IMR-90 (cell line): ENCODE measurements at places on chromosomes 3 and 15. TPM values are rescaled to one million over a fixed set of nuclear protein-coding genes. Genes with fewer than 3 reads are reported as not detected.
A peak's percentile ranks its signal among the peaks of the same experiment; 100 is the strongest.

The AADACL2 gene
- polyA plus RNA-seq, result not detected in 2 replicates

The SPATA12 gene
- not detected in 2 replicates for polyA plus RNA-seq

The CAND2 gene
- 4.9 and 5.7 TPM in 2 replicates for polyA plus RNA-seq

The POLQ gene
- 1.7 and 1.8 TPM in 2 replicates for polyA plus RNA-seq

The TRAT1 gene
- polyA plus RNA-seq, result not detected in 2 replicates

The PRSS50 gene
- not detected in 2 replicates for polyA plus RNA-seq

The ZNF620 gene
- polyA plus RNA-seq, result 0.22 and 0.48 TPM in 2 replicates

The OR5H14 gene
- polyA plus RNA-seq, result not detected in 2 replicates

The CERS3 gene
- not detected in 2 replicates for polyA plus RNA-seq

The KLHDC8B gene
- polyA plus RNA-seq, result 16.3 and 17.4 TPM in 2 replicates

The SCAMP5 gene
- 1.6 and 1.7 TPM in 2 replicates for polyA plus RNA-seq

The XCR1 gene
- polyA plus RNA-seq, result not detected in 2 replicates

The GOLGA8G gene
- not detected in 2 replicates for polyA plus RNA-seq

The HGD gene
- 0.14 and 0.19 TPM in 2 replicates for polyA plus RNA-seq

GRCh38 chr3:115836944-115837343 lies 213.6 kb downstream of the GAP43 start:
- no peak overlapping the region for H3K4me3 ChIP-seq
- no peaks in the 10 kb centered on the region for H3K27me3 ChIP-seq
- no peaks in the 10 kb centered on the region for H3K36me3 ChIP-seq
- peak; percentile 34 for DNase-seq

GRCh38 chr3:182644013-182644412 lies 149.3 kb upstream of the ATP11B start:
- no peaks in the 10 kb centered on the region for H3K27me3 ChIP-seq
- DNase-seq, result no peak
- H3K27ac ChIP-seq, result no peak overlapping the region
- no peaks in the 10 kb centered on the region for H3K36me3 ChIP-seq

- H3K36me3 ChIP-seq, result peaks cover 14% of the 10 kb centered on the region
- H3K27me3 ChIP-seq, result no peaks in the 10 kb centered on the region
- H3K4me3 ChIP-seq, result no peak overlapping the region
- peaks cover 5% of the 10 kb centered on the region for H3K4me1 ChIP-seq
- peak; percentile 71 for DNase-seq
Measured at GRCh38 chr15:90982135-90982534, 12.2 kb downstream of the PRC1 start.

DNA sequence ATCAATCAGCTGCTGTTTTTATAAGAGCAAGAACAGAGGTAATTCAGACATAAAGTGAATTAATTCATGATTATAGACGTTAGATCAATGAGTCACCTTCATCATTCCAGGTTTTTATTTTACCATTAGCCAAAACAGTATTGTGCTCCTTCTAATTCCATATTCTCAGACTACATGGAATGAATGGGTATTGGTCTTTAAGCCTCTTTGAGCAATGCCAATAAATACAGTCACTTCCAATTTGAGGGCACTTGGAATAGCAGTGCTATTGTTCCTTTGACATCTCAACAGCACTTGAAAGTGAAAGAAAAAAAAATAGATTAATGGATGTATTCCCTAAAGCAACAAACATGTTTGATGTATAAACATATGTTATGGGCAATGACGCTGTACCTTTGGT lies 830.9 kb upstream of the CFAP20DC start:
- H3K4me3 ChIP-seq, result no peak overlapping the region
- H3K4me1 ChIP-seq, result no peaks in the 10 kb centered on the region
- peaks cover 6% of the 10 kb centered on the region for H3K27me3 ChIP-seq
- H3K36me3 ChIP-seq, result no peaks in the 10 kb centered on the region
- no peak overlapping the region for H3K27ac ChIP-seq

- no peaks in the 10 kb centered on the region for H3K27me3 ChIP-seq
- H3K4me3 ChIP-seq, result no peak overlapping the region
- no peak overlapping the region for H3K27ac ChIP-seq
- no peaks in the 10 kb centered on the region for H3K36me3 ChIP-seq
- no peak for DNase-seq
Measured at GRCh38 chr15:100728371-100729201, 126.2 kb downstream of the ASB7 start.

GRCh38 chr15:51724673-51725072 lies 12.8 kb downstream of the LYSMD2 start:
- H3K4me3 ChIP-seq, result no peak overlapping the region
- peaks cover 14% of the 10 kb centered on the region for H3K4me1 ChIP-seq
- H3K36me3 ChIP-seq, result no peaks in the 10 kb centered on the region
- H3K27me3 ChIP-seq, result no peaks in the 10 kb centered on the region
- H3K27ac ChIP-seq, result no peak overlapping the region
- DNase-seq, result no peak

DNA sequence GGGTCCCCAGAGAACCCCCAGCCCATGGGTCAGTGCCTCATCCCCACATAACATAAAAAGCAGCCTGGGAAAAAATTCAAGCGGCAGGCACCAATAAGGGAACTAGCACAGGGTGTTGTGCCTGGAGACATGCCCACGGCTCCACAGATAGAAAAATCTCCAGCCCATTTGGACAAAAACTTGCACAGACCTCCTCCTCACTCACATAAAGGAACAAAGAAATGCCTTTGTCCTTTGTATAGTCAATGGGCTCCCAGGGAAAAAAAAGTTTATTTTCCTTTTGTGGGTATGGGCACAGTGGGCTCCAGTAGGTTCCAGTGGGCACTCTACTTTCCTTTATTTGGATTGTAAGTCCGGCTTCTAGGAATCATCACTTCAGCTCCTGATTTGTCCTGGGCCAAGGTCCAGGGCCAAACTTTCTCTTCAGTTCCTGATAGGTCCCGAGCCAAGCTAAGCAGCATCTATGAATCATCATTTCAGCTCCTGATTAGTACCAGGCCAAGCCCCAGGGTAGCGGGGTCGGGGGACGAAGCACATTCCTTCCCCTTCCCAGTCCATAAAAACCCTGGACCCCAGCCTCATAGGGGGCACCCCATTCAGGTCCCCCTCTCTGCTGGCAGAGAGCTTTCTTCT lies 1.6 kb upstream of the DNAH12 start:
- no peak for DNase-seq
- H3K27ac ChIP-seq, result no peak overlapping the region
- no peaks in the 10 kb centered on the region; the same call in 1 of the 2 replicates for H3K27me3 ChIP-seq
- no peak overlapping the region for H3K4me3 ChIP-seq
- H3K36me3 ChIP-seq, result no peaks in the 10 kb centered on the region

DNA sequence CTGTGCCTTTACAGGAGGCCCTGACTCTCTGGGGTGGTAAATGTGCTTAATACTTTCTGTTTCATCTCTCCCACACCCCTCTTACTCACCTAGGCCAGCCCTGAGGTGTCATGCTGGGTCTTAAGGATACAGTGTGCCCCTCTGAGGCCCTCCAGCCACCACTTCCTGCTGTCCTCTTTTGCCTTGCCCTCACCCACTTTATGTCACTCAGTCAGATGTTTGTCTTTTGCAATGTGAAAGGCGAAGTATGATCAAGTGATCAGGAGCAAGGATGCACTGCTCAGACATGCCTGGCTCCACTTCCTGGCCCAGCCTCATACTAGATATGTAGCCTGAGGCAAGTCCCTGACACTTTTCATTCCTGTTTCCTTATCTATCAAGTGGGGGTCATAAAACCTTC lies 339.0 kb upstream of the NR2E3 start:
- DNase-seq, result peak; percentile 6
- no peak overlapping the region for H3K27ac ChIP-seq
- 0 out of 2 replicates have a peak, but pooled peaks cover 1% of the 10 kb centered on the region for H3K36me3 ChIP-seq
- H3K4me3 ChIP-seq, result no peak overlapping the region
- H3K27me3 ChIP-seq, result no peaks in the 10 kb centered on the region

DNA sequence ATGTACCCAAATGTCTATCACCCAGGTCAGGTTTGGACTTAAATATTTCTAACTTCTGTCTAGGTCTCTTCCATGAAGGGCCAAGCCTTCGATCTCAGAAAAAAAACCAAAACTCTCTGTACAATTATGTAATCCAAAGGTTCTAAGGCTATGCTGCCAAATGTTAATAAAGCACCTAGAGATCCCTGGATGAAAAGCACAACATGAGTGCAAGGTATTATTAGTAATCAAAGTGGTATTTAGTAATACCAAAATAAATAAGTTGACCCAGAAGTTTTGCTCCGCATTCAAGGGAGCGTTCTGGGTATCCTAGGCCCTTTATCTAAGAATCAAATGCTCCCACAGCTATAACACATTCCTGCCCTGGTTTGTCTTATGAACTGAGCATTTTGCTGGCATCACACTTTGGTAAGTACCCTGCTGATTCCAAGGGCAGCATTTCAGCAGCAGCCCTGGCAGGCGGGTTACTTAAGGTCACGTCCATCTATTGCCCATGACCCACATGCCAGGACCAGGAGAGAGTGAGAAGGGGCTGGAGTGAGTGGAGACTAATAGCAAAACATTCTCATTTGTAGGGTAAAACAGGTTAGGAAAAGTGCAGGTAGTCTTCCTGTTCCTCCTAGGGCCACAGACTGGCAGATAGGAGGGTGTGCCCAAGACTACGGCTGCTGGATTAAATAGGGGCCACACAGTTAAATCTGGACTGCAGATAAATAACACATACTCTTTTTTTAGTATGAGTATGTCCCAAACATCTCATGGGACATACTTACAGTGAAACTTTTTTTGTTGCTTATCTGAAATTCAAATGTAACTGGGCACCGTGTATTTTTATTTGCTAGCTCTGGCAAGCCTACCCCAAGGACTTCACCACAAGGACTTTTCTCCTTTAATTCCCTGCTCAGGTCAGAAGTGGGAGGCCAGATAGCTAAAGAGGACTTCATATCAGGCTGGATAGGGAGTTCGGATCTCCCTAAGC lies 76.0 kb upstream of the SNRK start:
- H3K4me3 ChIP-seq, result no peak overlapping the region
- H3K27ac ChIP-seq, result no peak overlapping the region
- DNase-seq, result no peak
- no peaks in the 10 kb centered on the region for H3K27me3 ChIP-seq

- no peaks in the 10 kb centered on the region for H3K27me3 ChIP-seq
- H3K4me3 ChIP-seq, result no peak overlapping the region
Measured at GRCh38 chr3:191198480-191198879, 561 bp upstream of the OSTN start.

DNA sequence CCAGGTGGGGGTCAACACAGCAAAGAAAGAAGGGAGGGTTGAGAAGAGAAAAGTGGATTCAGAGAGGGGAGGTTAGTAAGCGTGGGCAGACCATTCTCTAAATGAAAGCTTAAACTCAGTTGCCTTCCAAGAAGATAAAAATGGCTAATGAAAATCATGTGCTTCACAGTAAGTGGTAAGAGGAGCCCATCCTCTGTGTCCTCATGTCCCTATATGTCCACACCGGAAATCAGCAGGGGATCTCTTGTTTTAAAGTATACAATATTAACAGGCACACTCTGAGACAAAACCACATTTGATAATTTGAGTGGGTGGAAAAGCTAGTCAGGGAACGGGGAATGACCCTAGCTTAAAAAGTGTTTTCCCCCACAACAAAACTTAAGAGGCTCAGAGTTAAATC lies 4.4 kb upstream of the FOXP1 start:
- no peaks in the 10 kb centered on the region for H3K36me3 ChIP-seq
- peak overlapping the region; percentile 31; the same call in 1 of the 2 replicates for H3K27ac ChIP-seq
- DNase-seq, result no peak
- no peak overlapping the region for H3K4me3 ChIP-seq
- H3K27me3 ChIP-seq, result no peaks in the 10 kb centered on the region
- H3K4me1 ChIP-seq, result peaks cover 18% of the 10 kb centered on the region

DNA sequence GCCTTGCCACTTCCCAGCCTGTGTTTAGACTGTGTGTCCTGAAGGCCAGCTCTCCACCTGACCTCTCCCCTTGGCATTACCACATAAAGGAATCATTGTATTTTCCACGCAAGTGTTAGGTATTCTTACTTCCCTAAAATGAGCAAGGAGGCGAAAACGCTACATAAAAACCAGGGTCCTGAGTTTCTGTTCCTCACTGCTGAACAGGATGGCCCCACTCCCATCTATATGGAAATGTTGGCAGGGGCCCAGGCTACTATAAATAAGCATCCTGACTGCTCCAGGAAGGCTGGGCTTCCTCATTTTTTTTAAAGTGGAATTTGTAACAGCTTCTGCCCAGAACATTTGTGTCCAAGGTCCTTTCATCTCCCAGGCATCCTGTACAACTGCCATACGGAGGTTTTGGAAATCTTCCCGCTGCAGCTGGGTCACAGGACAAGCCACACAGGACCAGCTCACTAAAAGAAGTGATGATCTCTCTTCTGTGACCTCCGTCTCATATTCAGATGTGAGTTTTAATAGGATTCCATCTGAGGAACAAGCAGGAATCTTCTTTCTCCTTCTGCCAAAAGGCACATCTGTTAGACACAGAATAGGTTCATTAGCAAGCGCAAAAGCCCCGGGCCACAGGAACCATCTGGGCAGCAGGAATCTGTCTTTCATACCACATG lies 56.4 kb upstream of the LIMD1 start:
- no peak overlapping the region for H3K4me3 ChIP-seq
- peak; percentile 60 for DNase-seq
- H3K36me3 ChIP-seq, result peaks cover 6% of the 10 kb centered on the region; the same call in 1 of the 2 replicates
- no peak overlapping the region for H3K27ac ChIP-seq

GRCh38 chr15:63264688-63265293 lies 12.6 kb upstream of the APH1B start:
- peak overlapping the region; percentile 7; the same call in 1 of the 2 replicates for H3K27ac ChIP-seq
- H3K4me3 ChIP-seq, result no peak overlapping the region
- no peaks in the 10 kb centered on the region for H3K27me3 ChIP-seq
- no peaks in the 10 kb centered on the region; the same call in 1 of the 2 replicates for H3K4me1 ChIP-seq
- DNase-seq, result peak; percentile 83

GRCh38 chr15:31352911-31353811 lies 26.5 kb downstream of the KLF13 start:
- no peaks in the 10 kb centered on the region for H3K27me3 ChIP-seq
- peak; percentile 82 for DNase-seq
- H3K4me1 ChIP-seq, result peaks cover 23% of the 10 kb centered on the region
- no peaks in the 10 kb centered on the region; the same call in 1 of the 2 replicates for H3K36me3 ChIP-seq
- peak overlapping the region; percentile 74 for H3K27ac ChIP-seq

DNA sequence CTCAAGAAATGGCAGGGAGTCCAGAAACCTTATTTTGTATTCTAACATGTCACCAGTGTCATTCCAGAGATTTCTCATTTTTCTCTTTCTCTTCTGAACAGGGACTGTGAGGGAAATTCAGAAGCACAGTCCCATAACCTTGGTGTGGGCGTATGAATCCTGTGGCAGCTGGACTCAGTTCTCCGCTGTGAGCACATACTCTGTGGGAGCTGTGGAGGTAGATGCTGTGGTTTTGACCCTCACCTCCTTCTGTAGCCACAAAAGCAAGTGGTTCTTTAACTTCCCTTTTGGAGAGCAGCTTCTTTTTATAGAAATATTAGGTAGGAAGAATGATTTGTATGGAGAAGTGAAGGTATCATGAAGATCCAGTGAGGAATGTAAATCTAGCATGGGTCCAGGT lies 13.4 kb downstream of the TMEM207 start:
- H3K4me3 ChIP-seq, result no peak overlapping the region
- no peaks in the 10 kb centered on the region for H3K36me3 ChIP-seq
- DNase-seq, result no peak
- no peaks in the 10 kb centered on the region for H3K4me1 ChIP-seq

DNA sequence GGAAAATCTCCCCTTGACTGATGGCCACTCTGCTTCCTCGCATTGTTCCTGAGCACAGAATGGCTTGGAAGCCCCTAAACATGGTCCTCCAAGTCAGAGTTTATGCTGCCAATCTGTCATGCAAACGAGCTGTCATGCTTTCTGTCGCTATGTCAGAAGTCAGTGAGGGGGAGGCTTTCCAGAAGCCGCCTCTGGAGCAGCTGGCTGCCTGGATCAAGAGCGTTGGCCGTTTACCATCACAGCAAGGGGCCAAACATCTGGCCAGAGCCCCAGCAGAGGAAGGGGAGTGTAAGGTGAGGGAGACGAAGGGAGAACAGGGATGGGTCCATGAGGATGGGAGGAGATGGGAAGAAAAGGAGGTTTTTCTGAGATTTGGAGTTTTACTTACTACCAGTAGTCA lies 372.6 kb upstream of the NR2F2 start:
- H3K36me3 ChIP-seq, result no peaks in the 10 kb centered on the region
- H3K4me1 ChIP-seq, result no peaks in the 10 kb centered on the region
- no peak overlapping the region for H3K4me3 ChIP-seq
- no peaks in the 10 kb centered on the region for H3K27me3 ChIP-seq
- no peak overlapping the region for H3K27ac ChIP-seq
